Vagina (tissue), 2 donors: ENCODE measurements at places on chromosomes 11 and 22. TPM values are rescaled to one million over a fixed set of nuclear protein-coding genes. Genes with fewer than 3 reads are reported as not detected.

Gene OR5B21
- total RNA-seq: not detected

DNA sequence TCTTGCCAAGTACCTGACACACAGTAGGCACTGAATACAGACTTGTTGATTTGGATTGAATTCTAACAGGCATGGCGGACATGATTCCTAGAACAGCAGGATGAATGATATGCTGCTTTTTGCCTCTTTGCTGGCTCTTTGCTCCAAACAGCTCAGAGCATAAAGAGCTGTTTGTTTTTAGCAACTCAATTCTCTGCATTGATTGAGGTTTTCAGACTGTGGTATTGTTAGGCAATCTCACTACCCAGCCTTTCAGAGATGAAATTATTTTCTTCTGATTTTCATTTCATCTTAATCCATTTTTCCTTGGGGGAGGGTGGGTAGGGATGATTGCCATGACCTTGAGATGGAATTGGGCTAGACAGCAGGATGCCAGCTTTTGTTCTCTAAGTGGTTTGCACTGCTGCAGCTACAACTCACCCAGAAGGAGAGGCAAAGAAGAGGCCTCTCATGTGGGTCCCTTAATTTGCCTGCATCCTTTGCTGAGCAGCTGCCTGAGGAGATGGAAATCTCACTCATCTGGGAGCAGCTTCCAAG is 20.5 kb downstream of the COA4 start:
- no peaks in the 10 kb centered on the region for H3K36me3 ChIP-seq
- H3K4me3 ChIP-seq: no peak overlapping the region
- no peak for DNase-seq

Gene KCNK7
- total RNA-seq: 12.0 TPM

DNA sequence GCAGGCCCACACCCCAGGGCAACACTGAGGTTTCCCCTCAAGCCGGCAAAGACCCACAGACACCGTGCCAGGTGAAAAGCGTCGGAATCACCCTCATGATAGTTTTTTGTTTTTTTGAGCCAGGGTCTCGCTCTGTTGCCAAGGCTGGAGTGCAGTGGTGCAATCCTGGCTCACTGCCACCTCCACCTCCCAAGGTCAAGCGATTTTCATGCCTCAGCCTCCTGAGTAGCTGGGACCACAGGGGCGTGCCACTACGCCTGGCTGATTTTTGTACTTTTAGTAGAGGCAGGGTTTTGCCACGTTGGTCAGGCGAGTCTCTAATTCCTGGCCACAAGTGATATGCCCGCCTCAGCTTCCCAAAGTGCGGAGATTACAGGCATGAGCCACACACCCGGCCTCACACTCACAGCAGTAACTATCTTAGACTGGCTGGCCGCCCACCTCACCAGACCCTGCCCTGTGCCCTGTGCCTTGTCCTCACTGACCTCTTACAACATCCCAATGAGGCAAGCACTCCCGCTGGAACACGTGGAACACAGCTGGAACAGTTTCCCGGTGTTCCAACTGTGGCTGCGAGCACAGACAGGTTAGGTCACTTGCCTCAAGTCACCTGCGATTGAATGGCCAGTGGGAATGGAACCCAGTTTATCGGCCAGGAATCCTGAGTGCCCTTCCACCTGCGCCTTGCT is 21.1 kb downstream of the LRRC10B start:
- H3K36me3 ChIP-seq: no peaks in the 10 kb centered on the region
- no peaks in the 10 kb centered on the region for H3K4me1 ChIP-seq
- no peak overlapping the region for H3K4me3 ChIP-seq
- no peaks in the 10 kb centered on the region for H3K27me3 ChIP-seq
- DNase-seq: no peak
- H3K27ac ChIP-seq: no peak overlapping the region

Gene CRYBB3
- total RNA-seq: not detected
